ENCODE measurements at places on chromosomes 1 and 21. TPM values are rescaled to one million over a fixed set of nuclear protein-coding genes. Genes with fewer than 3 reads are reported as not detected.

- no peak overlapping the region for H3K4me3 ChIP-seq
- H3K4me1 ChIP-seq: no peaks in the 10 kb centered on the region
- H3K27me3 ChIP-seq: peaks cover 55% of the 10 kb centered on the region
- H3K36me3 ChIP-seq: no peaks in the 10 kb centered on the region
- no peak overlapping the region for H3K27ac ChIP-seq
Observed at GRCh38 chr1:22635436-22635835, 992 bp upstream of the C1QA start.

GRCh38 chr1:76284842-76285241, 210.3 kb downstream of the ST6GALNAC3 start:
- no peaks in the 10 kb centered on the region for H3K4me1 ChIP-seq
- H3K27ac ChIP-seq: no peak overlapping the region
- H3K27me3 ChIP-seq: no peaks in the 10 kb centered on the region
- H3K4me3 ChIP-seq: no peak overlapping the region
- no peak for DNase-seq

DNA sequence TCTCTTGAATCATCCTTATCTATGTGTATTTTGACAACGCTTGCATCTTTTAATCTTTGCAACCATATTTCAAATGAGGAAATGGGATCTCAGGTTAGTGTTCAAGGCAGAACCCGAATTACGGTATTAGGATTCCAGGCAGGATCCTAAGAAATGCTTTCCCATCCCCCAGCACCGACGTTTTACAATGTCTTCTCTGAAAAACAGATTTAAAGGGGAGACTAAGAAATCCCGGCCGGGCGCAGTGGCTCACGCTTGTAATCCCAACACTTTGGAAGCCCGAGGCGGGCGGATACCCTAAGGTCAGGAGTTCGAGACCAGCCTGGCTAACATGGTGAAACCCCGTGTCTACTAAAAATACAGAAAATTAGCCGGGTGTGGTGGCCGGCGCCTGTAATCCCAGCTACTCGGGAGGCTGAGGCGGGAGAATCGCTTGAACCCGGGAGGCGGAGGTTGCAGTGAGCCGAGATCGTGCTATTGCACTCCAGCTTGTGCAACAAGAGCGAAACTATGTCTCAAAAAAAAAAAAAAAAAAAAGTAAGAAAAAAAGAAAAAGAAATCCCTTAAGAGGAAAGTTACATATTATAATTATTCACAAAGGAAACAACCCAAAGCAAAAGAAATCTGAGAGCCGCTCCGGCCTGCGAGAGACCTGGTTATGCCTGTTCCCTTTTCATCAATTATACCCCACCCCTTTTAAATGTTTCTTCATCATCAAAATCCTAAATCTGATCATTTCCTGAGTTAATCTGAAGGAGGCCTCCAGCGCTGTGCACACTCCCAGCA, 801 bp upstream of the GORAB start:
- no peak for DNase-seq
- peak overlapping the region; percentile 62 for H3K4me3 ChIP-seq
- no peaks in the 10 kb centered on the region for H3K27me3 ChIP-seq
- H3K36me3 ChIP-seq: no peaks in the 10 kb centered on the region
- H3K4me1 ChIP-seq: no peaks in the 10 kb centered on the region
- peak overlapping the region; percentile 85 for H3K27ac ChIP-seq

DNA sequence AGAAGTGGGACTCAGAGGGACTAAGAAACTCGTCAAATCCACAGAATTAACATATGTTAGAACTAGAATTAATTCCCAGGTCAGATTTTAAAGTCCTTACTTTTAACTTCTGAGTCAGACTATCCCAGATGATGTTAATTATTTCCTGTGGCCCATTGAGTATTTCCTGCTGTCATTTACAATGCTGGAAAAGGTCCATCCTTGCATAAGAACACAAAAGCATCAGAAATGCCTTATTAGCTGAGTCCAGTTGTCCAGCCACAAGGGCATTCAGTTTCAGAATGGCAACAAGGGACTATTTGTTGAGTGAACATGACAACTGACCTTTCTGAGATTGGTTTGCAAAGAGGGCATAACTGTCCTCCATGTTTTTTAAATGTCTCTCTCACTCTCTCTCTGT, 16.5 kb upstream of the HIVEP3 start:
- peak; percentile 34 for DNase-seq
- no peaks in the 10 kb centered on the region for H3K27me3 ChIP-seq
- H3K4me1 ChIP-seq: no peaks in the 10 kb centered on the region
- no peaks in the 10 kb centered on the region for H3K36me3 ChIP-seq
- no peak overlapping the region for H3K27ac ChIP-seq

DNA sequence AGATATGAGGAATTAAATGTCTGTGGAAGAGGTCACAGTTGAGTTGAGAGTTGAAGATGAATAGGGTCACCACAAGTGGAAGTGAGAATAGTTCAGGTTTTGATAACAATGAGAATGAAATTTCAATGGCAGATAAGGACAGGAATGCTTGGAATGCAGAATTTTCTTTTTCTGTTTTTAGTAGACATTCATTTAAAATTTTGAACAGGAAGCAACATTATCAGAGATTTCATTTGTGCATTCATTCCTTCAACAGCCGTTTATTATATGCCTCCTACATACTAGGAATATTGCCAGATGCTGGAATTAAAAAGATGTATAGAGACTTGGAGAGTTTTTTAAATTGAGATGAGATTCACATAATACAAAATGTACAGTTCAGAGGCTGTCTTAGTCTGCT, 126.8 kb downstream of the ITSN1 start:
- peaks cover 18% of the 10 kb centered on the region for H3K36me3 ChIP-seq
- no peak for DNase-seq
- no peak overlapping the region for H3K4me3 ChIP-seq
- H3K4me1 ChIP-seq: no peaks in the 10 kb centered on the region
- no peaks in the 10 kb centered on the region for H3K27me3 ChIP-seq
- no peak overlapping the region for H3K27ac ChIP-seq

DNA sequence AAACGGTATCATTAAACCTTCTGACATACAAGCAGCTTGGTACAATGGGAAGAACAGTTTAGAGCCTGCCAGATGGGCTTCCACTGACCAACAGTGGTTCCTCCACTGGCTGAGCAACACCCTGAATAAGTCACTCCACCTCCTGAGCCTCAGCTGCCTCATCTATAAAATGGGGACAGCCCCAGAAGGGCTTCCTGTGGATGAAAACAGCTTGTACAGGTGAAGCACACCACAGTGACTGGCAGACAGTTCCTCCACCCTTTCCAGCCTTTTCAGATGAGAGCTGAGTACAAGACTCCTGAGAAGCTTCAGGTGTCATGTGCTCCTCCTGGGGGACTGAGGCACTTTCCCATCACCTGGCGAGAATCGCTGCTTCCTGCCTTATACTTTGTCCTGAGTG, 2.1 kb downstream of the CAPZB start:
- DNase-seq: no peak
- H3K27me3 ChIP-seq: no peaks in the 10 kb centered on the region
- peak overlapping the region; percentile 26 for H3K27ac ChIP-seq
- no peak overlapping the region for H3K4me3 ChIP-seq
- H3K4me1 ChIP-seq: peaks cover 36% of the 10 kb centered on the region
- peaks cover 18% of the 10 kb centered on the region for H3K36me3 ChIP-seq

GRCh38 chr1:19360843-19361610, 48.9 kb downstream of the SLC66A1 start:
- H3K27ac ChIP-seq: no peak overlapping the region
- H3K36me3 ChIP-seq: peaks cover 24% of the 10 kb centered on the region
- no peak for DNase-seq
- peaks cover 6% of the 10 kb centered on the region for H3K4me1 ChIP-seq

- H3K27ac ChIP-seq: no peak overlapping the region
- H3K27me3 ChIP-seq: 0 out of 2 replicates have a peak, but pooled peaks cover 1% of the 10 kb centered on the region
- H3K36me3 ChIP-seq: no peaks in the 10 kb centered on the region
- DNase-seq: no peak
- no peak overlapping the region for H3K4me3 ChIP-seq
Observed at GRCh38 chr21:44540741-44541288, 820 bp upstream of the KRTAP10-1 start.

DNA sequence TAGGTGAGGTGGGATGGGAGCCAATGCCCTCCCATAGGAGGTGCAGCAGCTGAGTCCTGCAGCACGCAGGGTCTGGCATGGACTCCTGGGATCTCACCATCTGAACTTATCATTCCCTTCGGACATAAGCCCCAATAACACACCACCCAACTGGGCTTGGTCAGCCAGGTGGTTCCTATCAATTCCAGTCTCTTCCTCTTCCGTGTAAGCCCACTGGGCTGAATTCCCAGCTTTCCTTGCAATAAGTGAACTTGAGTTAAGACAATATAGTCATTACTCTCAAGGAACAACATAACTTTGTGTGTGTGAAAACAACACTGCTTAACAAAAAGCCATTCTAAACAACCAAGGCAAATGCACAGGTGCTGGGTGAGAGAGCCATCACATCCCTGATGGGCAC, 86.6 kb upstream of the EDN2 start:
- no peaks in the 10 kb centered on the region for H3K27me3 ChIP-seq
- no peak overlapping the region for H3K4me3 ChIP-seq
- no peak for DNase-seq
- no peaks in the 10 kb centered on the region for H3K4me1 ChIP-seq

DNA sequence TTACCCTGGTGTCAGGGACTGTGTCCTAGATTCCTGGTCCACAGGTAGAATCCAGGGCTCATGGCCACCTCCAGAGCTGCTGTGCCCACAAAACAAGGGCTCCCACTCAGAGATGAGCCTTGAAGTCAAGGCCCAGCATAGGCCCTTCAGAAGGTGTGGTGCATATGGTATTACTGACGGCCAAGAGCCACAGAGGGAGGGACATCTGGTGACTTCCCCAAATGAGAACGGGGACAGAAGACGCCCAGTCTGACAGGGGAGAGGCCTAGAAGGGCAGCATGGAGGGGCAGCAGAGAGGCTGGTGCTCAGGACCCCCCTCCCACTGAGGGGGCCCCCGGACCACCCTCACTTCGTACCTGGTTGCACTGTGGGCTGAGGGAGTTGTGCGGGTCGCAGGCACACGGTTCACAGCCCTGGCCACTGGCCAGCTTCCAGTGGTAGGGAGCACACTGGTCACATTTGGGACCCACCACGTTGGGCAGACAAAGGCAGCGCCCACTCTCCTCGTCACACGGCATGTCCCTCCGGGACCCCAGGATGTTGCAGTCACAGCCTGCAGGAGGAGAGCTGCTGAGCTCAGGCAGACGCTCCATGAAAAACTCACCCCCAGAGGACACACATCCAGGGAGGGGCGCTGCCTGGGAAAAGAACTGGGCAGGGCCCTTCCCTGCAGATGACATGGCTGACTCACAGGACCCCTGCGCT, 25.0 kb downstream of the LAMB3 start:
- H3K36me3 ChIP-seq: no peaks in the 10 kb centered on the region
- no peak for DNase-seq
- no peak overlapping the region for H3K27ac ChIP-seq
- no peaks in the 10 kb centered on the region for H3K4me1 ChIP-seq

The TEX38 gene
- not detected for total RNA-seq

The ZNF695 gene
- total RNA-seq: 1.1 TPM

The SMPDL3B gene
- not detected for total RNA-seq

The LRRC53 gene
- total RNA-seq: not detected

Data from IMR-90 (cell line).